Thymus (tissue), 14 donors: ENCODE measurements at places on chromosomes 5 and 9. TPM values are rescaled to one million over a fixed set of nuclear protein-coding genes. Genes with fewer than 3 reads are reported as not detected.

The CEL gene
- 0.76 TPM for total RNA-seq

The IL9 gene
- total RNA-seq: 0.52 TPM

The PLAC8L1 gene
- total RNA-seq: 0.24 TPM

The ARL10 gene
- 1.8 TPM for total RNA-seq

The RAB3C gene
- 0.19 TPM for total RNA-seq

The PRR16 gene
- total RNA-seq: 0.05 TPM

The SLC25A2 gene
- total RNA-seq: 0.09 TPM

The WNT8A gene
- total RNA-seq: 0.05 TPM

The PDLIM4 gene
- total RNA-seq: 10.0 TPM

The GABRA1 gene
- 2.7 TPM for total RNA-seq
